Caco-2 (cell line): ENCODE measurements at places on chromosomes 3 and 15. TPM values are rescaled to one million over a fixed set of nuclear protein-coding genes. Genes with fewer than 3 reads are reported as not detected.

GOLGA6D gene
- not detected in 2 replicates for total RNA-seq

ALDH1A2 gene
- 0.61 and 0.65 TPM in 2 replicates for total RNA-seq

CIAO2A gene
- total RNA-seq = 61.6 and 63.7 TPM in 2 replicates

FSD2 gene
- total RNA-seq = not detected in 2 replicates

NDN gene
- not detected in 2 replicates for total RNA-seq

PPP2R3A gene
- 9.5 and 10.2 TPM in 2 replicates for total RNA-seq
